ENCODE measurements at places on chromosomes 4 and X.

- DNase-seq: no peak
Observed at GRCh38 chrX:130531066-130531465, 129.3 kb downstream of the RBMX2 start.

GRCh38 chrX:124984140-124984813 lies 335.4 kb upstream of the TEX13C start:
- DNase-seq: no peak

- DNase-seq: no peak
Observed at GRCh38 chrX:56813318-56813837, 84.3 kb downstream of the NBDY start.

DNA sequence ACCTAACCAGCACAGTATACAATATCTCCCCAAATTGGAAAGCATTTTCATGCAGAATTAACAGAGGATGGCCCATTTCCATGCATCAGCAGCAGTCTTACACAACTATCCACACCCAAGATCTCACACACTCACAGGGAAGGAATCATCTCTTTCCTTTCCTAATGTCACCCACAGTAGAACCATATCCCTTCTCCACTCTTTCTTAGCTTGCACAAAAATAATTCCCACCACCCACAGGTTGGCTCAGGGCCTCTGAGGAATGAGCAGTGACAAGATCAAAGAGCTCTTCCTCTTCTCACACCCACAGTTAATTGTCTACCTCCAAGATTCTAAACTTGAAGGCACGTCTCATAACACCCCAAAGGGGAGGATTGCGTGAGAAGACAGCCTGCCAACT lies 217.7 kb upstream of the VEGFC start:
- no peak for DNase-seq

DNA sequence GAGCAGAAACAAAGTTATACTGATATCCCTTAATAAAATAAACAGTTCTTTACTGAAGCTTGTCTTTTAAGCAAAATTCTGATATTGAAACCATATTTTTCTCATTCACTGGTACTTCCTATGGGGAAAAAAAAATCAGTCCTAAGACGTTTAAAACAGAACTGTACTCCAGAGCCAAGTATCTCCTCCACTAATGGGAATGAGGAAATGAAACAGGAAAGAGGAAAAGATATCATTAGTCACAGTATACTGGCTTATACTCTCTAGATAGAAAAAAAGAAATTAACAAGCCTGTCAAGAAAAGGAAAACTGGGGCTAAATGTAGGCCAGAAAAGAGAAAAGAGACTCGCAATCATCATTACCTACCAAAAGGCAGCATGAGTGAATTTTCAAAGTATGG lies 252.7 kb downstream of the CENPC start:
- DNase-seq: no peak

DNA sequence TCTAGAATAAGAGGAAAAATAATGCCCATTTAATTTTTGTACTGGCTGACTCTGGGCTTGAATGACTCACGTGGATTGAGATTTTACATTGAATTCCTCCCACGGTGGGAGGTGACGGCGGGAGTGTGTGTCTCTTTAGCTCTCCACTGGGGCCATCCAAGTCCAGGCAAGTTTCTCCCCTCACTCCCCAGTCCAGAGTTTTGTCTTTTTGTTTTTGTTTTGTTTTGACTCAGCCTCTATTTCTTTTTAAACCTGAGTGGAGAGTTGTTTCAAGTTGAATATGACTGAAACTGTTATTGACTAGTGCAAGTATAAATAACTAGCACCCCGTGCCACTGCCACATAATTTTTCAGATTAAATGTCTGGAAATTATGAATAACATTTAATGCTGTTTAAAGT lies 13.6 kb downstream of the CHST7 start:
- no peak for DNase-seq

- no peak for DNase-seq
Observed at GRCh38 chrX:24423960-24424359, 41.1 kb upstream of the PDK3 start.

DNA sequence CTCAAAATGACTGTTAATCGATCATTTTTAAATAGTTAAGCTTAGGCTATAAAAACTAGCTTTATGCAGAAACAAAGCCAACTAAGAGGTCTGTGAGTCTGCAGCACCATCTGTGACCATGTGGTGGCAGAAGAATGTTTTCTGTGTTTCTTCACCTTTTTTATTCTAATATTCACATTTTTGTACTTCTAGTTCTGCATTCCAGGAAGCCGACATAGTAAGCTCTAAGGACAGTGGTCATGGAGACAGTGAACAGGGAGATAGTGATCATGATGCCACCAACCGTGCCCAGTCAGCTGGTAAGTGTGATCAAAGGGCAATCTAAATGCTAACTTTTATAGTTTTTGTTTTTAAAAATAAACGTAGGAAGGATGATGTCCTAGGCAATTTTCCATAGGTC lies 5.6 kb downstream of the PCDH10 start:
- no peak for DNase-seq

DNA sequence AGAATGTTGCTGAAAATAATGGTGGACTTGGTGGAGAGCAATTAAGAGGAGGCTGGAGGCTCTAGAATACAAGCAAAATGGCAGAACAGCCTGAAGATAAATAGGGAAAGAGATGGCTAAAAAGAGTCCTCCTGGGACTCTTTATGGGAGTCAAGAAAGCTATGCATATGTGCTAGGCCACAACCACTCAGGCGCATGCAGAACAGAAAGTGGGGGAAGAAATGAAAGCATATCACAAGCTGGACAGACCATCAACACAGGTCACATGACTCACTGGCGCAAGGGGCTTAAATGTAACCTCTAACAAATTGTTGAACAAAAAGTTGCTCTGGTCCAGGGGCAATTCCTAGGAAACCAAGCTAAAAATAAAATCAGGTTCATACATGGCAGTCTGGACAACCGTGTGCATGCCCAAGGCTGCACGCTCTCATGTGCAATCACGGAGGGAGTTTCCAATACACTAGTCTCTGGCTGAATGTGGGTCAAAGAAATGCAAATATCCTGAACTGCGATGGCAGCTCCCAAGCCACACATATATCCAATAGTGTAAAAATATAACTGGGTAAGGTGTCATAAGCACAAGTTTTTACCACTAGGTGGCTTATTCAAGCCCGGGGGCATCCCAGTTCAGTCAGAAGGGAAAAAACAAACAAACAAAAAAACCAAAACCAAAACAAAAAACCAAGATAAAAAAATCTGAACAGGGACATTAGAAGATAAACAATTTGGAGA lies 45.4 kb downstream of the ZNF711 start:
- no peak for DNase-seq

DNA sequence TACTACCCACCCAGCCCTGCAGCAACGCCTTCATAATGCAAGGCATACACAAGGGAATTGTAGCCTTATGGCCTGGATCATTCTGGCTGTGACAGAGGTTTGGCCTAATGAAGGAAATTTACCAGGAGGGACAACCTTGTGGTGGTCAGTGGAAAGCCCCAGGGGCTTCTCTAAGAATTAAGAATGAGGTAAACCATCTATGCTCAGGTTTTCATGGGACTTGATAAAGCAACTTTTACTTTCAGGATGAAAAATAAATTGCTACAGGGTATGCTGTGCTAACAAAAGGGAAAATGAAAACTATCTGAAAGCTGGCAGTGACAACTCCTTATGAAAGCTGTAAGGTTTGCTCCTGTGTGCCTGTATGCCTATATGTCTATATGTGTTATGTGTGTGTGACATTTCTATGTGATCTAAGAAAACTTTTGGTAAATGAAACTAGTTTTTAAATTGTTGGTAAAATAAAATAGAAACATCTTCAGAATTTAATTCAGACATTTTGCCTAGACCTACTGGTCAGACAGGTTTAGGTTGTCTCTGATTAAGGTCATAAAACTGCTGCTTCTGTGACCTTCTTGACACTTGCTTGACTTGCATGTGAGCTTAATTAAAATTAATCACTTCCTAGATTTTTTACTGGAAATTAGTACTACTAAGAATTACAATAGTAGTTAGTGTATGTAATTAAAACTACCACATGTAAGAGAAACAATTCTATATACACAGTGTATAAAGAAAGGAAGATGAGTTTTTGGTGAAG lies 19.9 kb upstream of the TXK start:
- no peak for DNase-seq

Measured in stimulated activated CD8-positive, alpha-beta memory T cell treated with anti-CD3 and anti-CD28 coated beads, Interleukin-4, amount 100 ng/mL, for 4 hours (primary cell).